ENCODE measurements at places on chromosomes 3 and 15.

DNA sequence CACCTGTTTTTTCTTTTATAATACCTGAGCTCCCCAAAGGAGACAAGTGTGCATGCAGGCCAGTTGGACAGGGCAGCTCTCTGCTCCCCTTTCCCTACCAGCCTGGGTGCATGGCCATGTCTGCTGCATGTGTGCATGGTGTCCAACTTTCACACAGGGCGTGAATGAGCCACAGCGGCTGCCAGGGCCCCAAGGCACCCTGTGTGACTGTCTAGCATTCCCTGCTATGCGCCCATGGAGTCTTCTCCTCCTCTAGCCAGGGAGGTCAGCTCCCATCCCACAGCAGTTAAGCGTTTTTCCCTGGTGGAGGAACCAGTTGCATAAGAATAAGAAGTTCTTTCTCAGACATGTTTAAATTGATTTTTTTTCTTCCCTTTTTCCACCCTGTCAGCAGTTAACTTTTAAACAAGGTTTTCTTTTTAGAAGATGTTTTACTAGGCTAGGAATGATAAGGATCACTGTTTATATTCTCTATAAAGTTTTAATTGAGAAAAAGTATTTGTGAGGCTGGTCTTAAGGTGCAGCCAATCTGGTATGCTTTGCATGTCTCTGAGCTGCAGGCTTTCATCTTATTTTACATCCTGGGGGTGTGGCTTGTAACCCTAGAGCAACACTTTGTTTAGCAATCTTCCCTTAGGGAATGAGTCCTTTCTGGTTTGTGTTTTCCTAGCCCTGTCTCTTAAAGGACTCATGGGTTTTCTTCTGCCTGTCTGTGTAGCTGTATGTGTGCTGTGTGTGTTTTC lies 20.5 kb upstream of the OR5H1 start:
- no peak for DNase-seq

- DNase-seq: no peak
These were observed 36.7 kb upstream of the NANOGP8 start for GRCh38 chr15:35121611-35122359.

DNA sequence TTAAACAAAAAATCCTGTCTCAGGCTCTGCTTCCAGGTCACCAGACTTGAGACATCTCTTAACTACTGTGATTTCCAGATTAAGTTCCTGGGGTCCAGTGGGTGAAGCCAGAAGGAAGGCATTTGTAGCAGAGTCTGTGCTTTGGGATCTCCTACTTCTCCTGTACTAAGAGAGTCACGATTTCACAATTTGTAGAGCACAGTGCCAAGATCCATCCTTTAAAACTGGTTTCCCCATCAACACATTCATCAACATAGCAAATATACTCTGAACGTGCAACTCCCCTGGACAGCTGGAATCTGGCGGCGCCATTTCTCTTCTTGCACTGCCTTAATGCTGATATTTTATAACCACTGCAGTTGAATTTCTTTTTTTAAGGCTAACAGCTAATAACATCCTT lies 33.2 kb downstream of the CDCP1 start:
- DNase-seq: no peak

GRCh38 chr15:68310804-68311463 lies 33.4 kb downstream of the FEM1B start:
- DNase-seq: no peak

GRCh38 chr15:59741274-59741906 lies 52.3 kb upstream of the BNIP2 start:
- peak; percentile 19 for DNase-seq

GRCh38 chr15:92906563-92907081 lies 6.5 kb downstream of the CHD2 start:
- no peak for DNase-seq

DNA sequence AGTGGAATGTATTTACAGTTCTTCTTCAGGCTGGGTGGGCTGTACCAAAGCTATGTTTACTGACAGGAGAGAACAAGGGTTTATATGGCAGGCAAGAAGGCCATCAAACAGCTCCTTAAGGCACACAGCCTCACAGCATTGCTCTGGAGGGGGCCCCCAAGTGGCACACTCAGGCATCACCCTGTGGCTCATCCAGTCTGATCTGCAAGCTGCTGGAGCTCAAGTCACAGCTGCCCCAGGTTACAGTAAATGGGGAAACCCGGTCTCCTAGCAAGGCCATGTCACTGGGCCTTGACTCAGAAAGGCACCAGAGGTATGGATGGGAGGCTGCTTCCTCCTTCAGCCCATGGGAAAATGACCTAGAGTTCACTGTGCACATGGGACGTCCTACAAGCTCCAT lies 67.5 kb downstream of the TFG start:
- no peak for DNase-seq

- no peak for DNase-seq
These were observed 98.5 kb upstream of the CCDC80 start for GRCh38 chr3:112739252-112739965.

GRCh38 chr3:48247401-48247811 lies 6.5 kb downstream of the ZNF589 start:
- DNase-seq: no peak

DNA sequence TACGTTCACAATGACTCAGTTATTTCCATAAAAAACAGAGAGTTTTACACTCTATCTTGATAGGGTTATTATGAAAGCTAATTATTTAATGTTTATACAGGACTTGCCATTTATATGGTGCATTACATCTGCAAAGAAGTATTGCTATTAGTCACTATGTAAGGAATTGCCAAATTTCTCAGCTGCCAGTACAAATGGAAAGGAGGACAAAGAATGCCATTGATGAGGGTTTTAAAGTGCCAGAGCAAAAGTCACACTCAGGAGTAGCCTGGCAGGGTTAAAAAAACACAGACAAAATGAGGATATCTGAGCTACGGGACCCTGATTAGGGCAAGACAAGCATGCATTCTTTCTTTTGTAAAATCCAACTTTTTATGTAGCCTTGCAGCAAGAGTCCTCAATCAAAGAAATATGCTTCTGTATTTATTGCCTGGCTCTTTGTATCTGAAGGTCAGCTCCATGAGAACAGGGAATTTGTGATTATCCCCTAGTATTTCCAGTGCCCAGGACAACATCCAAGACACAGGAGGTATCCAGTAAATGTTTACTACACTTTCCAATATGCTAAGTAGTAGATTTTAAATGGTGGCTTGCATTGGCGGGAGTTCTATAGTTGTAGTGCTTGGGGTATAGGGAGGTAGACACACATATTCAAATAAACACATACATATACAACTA lies 1013.6 kb downstream of the ROBO1 start:
- DNase-seq: no peak

DNA sequence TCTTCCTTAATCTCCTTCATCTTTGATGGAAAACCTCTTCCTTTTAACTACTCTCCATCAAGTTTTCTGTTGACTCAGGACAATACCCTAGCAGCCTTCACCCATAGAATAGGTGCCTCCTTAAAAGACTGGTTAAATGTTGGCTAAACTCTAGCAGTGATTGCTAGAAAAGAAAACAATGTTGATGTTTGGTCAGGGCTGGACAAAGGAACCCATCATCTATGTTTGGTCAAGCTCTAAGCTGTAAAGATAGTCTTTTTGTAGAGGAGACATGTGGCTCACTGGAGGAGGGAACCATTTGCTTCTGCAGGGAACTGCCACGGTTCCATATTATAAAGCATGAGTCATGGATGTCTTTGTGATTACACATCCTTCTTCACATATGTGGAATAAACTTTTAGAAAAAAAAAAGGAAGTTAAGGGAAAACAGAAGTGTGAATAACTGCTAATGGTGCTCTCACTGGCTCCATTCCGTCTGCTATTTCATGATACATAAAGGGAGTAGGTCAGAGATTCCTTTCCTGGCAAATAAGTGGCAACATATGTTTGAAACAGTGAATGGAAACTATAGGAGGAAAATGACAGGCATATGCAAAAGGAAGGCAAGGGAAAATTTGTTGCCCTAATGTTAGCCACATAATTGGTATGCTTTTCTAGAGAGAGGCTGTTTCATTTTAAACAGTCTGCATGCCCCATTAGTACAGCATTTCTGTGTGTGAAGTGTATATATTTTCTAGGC lies 78.2 kb downstream of the CMSS1 start:
- DNase-seq: no peak

DNA sequence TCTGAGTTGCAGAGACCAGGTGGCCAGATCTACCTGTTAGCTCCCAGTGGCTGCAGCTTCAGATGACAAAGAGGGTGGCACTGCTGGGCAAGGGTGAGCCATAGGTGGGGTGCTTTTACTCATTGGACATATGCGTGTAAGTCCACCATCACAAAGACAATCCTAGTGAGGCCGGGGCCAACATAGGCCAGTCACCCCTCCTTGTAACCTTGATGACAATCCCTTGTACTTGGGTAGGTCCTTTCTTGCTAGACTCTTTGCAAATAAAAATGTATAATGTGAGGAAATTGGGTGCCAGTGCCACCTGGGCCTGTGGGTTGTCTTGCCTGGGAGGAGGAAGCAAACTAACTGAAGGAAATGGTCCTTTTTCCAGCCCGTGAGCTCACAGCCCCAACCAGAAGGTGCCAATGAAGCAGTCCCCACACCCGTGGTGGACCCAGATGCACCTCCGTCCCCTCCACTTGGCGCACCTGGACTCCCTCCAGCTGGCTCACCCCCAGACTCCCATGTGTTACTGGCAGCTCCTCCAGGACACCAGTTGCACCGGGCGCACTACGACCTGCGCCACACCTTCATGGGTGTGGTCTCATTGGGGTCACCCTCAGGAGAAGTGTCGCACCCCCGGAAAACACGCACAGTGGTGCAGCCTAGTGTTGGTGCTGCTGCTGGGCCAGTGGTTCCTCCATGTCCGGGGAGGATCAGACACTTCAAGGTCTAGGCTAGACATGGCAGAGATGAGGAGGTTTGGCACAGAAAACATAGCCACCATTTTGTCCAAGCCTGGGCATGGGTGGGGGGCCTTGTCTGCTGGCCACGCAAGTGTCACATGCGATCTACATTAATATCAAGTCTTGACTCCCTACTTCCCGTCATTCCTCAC lies 7.6 kb downstream of the AHSG start:
- no peak for DNase-seq

DNA sequence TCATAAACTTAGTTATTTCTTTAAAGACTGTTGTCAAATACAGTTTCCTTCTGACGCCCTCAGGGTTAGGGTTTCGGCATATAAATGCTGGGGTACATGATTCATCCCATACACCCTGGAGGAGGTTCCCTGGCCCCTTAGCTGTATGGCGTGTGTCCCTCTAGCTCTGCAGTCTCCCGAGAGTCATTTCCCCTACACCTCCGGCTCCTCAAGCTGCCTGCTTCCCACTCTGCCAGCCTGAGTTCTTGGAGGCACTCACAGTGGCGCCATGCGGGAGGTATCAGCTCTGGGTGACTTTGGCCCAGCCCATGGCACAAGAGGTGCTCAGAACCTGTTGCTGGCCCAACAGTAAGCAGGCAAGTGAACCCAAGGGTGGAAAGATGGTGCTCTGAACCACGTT lies 70.2 kb upstream of the TRPM1 start:
- no peak for DNase-seq

DNA sequence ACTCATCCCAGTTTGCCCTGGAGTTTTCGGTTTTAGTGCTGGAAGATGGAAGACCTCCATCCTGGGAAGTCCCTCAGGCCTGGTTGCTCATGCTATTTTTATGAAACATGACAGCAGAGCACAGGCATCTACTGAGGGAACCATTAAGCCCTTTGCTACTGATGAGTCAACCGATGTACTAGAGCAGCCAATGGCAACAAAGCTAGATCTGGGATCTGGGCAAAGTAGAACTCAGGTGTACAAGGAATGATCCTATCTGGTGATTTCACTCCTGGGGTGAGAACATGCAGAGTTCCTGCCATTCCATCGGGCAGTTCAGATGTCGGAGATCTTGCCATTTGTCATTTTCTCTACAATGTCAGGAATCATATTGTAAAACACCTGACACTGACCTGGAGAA lies 166.2 kb upstream of the NSMCE3 start:
- no peak for DNase-seq

DNA sequence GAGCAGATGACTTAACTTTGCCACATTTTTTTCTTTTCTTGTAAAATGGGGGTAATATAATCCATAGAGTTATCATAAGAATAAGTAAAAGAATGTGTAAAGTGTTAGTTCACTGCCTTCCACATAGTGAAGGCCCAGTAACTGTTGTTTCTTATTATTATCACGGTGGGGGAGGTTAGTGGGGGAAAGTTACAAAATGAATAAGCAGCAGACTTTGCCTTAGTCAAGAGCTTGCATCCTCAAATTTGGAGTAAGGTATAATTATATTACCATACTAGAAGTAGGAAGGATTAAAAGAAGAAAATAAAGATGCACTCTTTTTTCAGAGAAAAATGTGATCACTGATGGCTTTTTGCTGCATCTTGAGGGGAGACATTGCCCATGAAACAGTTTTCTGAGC lies 247.6 kb downstream of the PTPRG start:
- DNase-seq: no peak

GRCh38 chr3:66738625-66739365 lies 238.0 kb upstream of the LRIG1 start:
- DNase-seq: no peak

DNA sequence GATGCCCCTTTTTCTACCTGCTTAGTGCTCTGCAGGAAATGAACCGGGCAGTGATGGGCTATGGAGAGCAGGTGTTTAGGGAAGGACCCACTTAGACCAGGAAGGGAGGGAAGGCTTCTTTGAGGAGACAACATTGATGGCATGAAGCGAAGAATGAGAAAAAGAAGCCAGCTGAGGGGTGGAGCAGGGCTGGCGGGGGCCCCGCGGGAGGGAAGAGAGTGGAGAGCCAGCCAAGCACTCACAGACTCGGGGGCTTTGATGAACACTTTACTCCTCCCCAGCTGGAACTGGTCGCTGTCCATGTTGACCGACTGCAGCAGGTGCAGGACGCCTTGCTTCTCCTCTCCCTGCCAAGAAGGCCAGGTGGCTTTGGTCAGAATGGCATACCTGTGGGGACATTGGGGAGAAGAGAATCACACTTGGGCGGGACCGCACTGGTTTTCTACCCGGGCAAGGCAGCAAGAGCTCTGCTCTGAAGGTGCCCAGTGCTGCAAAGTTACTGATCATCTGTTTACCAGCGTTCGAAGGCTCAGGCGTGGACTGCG lies 28.4 kb upstream of the LDHAL6B start:
- DNase-seq: peak; percentile 45

All from NCI-H510A (cell line).